Kidney capillary endothelial cell (primary cell): ENCODE measurements at places on chromosomes 5 and 9.

- no peak for DNase-seq
Observed at GRCh38 chr9:137905740-137906139, 28.2 kb downstream of the CACNA1B start.

- DNase-seq: no peak
Observed at GRCh38 chr5:95445995-95446394, 54.8 kb downstream of the FAM81B start.

DNA sequence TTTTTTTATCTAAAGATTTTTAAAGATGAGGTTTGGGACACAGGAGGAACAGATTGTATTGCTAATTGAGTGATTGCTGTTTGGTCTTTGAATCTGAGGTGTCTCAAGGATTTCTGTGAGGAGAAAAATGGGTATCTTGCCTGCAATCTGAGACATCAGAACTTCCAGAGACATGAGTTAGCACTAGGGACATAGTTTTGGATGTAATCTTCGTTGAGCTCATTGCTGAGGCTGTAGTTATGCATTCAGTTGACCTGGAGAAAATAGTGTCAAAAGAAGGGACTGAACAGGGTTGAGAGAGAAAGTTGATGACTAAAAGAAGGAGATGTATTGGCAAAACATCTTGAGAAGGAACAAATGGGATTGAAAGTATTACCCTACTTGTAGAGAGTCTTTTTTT is 24.6 kb downstream of the C9orf85 start:
- DNase-seq: no peak

- no peak for DNase-seq
Observed at GRCh38 chr9:38046661-38047300, 22.2 kb downstream of the SHB start.

DNA sequence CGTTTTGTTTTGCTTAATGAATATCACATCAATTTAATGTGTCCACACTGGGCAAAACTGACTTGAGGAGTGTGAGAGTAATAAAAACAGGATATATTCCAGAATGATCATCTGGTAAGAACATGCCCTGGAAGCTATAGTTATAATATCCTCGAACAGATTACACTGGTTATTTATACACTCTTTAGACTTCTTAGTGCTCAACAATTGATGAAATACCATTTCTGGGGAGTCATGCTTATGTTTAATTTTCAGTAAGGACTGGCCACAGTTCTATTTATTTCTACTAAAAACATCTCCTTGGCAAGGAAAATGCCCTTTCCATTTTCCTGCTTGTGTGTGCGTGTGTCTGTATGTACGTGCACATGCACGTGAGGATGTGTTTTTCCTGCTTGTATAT is 205.0 kb downstream of the TRIO start:
- no peak for DNase-seq

DNA sequence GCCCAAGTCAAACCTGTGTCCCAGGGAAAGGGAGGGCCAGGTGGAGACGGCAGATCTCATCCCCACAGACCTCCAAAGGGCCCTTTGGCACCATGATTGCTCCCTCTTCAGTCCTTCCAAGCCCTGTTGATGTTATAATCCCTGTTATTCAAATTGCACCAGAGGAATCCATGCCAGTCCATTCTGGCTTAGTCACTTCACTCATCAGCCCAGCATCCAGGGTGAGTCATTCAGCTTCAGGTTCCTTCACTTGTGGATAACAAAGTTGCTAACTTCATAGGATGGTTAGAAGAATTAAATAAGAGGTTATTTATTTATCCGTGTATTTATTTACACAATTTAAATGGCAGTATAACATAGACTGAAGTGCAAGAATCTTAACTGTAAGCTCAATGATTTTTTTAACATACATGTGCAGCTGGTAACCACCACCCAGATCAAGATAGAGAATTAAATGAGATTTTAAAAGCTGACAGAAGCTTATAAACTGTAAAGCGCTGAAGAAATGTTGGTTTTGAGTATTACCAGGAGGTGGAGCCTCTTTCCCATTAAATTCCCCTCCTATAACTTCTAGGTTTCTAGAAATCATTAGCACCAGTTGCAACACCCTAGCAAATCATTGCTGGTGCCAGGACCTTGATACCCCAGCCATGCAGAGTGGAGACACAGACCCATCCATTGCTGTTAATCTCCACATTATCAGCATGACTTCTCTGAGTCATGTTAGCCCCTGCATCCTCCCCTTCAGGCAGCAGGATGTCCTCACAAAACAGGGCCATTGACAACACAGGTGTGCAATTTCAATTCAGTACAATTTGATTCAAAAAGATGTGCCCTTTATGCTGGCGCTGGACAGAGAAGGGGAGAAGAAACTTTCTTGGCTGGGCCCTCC is 77.4 kb downstream of the SEC61B start:
- peak; percentile 61 for DNase-seq

DNA sequence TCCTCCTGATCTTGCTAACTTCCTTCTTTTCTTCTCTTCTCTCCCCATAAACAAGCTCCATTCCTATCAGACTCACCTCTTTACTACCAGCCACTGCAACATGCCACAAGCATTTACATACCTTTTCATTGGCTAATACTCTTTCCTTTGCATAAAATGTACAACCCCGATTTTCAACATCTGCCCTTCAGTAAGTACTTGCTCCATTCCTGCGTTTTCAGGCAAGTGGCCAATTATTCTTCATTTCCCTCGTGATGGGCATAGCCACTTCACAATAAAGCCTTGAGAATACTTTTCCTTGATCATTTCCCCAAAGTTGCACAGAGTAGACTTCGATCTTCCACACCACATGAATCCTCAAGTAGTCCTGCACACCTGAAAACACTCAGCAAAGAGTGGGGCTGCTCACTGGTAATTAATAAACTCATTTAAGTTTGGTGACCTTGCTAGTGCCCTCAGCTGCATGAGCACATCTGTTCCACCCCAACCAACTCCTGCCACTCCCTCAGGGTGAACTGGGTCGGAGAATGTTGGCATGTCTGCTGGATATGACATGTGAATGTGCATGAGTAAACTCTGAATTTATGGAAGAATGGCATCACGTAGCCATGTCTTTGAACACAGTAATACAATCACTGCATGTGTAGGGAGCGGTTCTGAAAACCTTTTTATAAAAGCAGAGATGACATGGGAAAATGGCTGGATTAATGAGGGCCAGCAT is 535.8 kb downstream of the SEMA5A start:
- no peak for DNase-seq

GRCh38 chr5:53063176-53063575 is 46.4 kb downstream of the MOCS2 start:
- peak; percentile 71 for DNase-seq

- no peak for DNase-seq
Observed at GRCh38 chr5:44870430-44870829, 61.7 kb downstream of the MRPS30 start.

GRCh38 chr5:150320044-150320613 is 17.4 kb upstream of the ARSI start:
- DNase-seq: no peak

- DNase-seq: no peak
Observed at GRCh38 chr5:14884062-14884612, 12.6 kb upstream of the ANKH start.

DNA sequence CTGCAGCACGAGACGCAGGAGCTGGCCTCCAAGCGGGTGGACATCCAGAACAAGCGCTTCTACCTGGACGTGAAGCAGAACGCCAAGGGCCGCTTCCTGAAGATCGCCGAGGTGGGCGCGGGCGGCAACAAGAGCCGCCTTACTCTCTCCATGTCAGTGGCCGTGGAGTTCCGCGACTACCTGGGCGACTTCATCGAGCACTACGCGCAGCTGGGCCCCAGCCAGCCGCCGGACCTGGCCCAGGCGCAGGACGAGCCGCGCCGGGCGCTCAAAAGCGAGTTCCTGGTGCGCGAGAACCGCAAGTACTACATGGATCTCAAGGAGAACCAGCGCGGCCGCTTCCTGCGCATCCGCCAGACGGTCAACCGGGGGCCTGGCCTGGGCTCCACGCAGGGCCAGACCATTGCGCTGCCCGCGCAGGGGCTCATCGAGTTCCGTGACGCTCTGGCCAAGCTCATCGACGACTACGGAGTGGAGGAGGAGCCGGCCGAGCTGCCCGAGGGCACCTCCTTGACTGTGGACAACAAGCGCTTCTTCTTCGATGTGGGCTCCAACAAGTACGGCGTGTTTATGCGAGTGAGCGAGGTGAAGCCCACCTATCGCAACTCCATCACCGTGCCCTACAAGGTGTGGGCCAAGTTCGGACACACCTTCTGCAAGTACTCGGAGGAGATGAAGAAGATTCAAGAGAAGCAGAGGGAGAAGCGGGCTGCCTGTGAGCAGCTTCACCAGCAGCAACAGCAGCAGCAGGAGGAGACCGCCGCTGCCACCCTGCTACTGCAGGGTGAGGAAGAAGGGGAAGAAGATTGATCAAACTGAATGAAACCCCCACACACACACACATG is 654 bp downstream of the PURA start:
- peak; percentile 52 for DNase-seq

- no peak for DNase-seq
Observed at GRCh38 chr9:69667306-69667705, 4.9 kb downstream of the APBA1 start.

- DNase-seq: no peak
Observed at GRCh38 chr5:154516475-154516874, 38.4 kb upstream of the HAND1 start.

GRCh38 chr5:83711982-83712601 is 8.6 kb downstream of the HAPLN1 start:
- peak; percentile 52 for DNase-seq

GRCh38 chr5:107100121-107100520 is 570.6 kb downstream of the EFNA5 start:
- DNase-seq: no peak

DNA sequence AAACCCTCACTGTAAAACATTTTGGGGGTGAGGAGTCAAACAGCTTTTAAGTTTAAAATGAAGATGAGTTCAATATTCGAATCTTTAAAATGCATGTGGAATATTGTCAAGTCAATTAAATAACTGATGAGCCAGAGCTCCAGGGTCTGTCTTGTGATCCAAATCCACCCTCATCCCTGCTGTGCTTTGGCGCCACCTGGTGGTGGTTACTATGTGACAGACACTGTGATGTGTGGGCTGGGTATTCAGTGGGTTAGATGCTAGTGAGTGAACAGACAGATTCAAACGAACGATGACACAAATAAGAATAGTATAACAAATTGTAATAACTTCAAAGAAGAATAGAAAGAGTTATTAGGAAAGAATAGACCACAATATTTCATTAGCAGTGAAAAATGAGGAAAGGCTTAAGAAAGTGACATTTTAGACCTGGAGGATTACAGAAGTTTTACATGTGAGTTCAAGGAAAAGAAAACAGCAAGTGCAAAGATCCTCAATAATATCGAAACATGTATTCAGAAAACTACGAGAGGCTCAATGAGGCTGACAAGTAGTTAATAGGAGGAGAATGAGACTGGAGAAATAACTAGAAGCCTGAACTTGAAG is 51.4 kb upstream of the CHSY3 start:
- DNase-seq: peak; percentile 81

GRCh38 chr9:100577776-100578448 is at the start of gene CAVIN4:
TSS of gene CAVIN4 (plus strand) at chr9:100578079. CDS start at chr9:100578144, 65 bp downstream.
- no peak for DNase-seq

DNA sequence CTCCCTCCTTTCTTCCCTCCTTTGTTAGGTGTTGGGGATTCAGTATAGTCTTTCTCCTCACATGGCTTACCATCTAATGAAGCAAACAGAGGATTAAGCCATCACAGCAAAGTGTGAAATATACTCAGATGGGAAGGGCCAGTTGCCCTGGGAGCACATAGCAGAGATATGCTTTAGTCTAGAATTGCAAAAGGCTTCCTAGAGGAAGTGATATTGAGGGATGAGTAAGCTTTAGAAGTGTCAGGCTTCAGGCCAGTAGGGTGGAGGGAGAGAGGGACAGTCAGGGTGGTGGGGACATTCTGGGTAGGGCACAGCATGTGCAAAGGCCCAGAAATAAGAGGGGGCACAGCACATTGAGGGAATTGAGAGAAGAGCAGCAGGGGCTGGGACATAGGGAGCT is 46.2 kb upstream of the GLRA1 start:
- DNase-seq: no peak

DNA sequence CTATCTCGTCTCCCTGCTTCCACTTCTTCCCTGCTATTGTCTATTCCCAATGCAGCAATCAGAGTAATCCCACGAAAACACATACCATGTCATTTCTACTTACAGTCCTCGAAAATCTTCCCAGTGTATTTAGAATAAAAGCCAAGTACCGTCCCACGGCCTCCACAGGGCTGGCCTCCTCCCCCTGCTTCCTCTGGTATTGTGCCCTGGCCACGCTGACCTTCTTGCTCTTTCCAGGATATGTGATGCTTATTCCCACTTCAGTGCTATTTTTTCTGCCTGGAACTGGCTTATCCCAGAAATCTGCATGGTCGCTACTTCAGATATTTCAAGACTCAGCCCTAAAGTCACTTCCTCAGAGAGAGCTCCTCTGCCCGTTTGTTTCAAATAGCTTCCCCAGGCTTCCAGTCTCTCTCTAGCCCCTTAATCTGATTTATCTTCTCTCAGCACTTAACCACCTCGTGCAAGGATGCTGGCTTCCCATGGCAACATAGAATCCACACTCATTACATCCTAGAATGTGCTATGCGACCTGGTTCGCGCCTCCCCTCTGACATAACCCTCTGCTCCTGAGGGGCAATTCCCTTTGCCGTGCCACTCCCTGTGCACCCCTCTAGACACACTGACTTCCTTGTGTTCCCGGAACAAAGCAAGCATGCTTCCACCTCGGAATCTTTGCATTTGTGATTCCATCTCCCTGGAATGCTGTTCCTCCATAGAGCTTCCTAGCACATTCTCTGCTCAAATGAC is 365.9 kb downstream of the ZSWIM6 start:
- no peak for DNase-seq

GRCh38 chr5:109823597-109823996 is 133.9 kb downstream of the MAN2A1 start:
- no peak for DNase-seq

GRCh38 chr9:14238079-14238478 is 75.9 kb downstream of the NFIB start:
- peak; percentile 88 for DNase-seq

GRCh38 chr5:96142786-96143434 is 181.3 kb upstream of the ELL2 start:
- DNase-seq: no peak

DNA sequence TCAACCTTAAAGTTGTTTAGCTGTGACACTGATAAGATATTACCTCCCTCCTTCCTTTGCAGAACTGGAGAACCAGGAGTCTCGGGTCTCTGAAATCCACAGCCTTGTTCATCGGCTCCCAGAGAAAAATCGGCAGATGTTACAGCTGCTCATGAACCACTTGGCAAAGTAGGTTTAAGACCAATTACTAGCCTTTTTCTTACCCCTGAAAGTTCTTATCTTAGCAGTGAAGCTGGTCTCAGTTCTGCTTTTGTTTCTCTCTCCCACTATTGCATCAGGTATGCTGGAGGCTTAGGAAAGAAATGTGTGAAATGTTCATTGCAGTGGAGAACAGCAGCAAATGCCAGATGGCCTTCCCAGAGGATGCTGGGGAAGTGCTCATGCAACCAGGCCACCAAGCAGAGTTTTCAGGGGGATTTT is 287.4 kb downstream of the ARHGAP26 start:
- DNase-seq: no peak

GRCh38 chr5:83363886-83364275 is 107.7 kb upstream of the VCAN start:
- no peak for DNase-seq
